Renal cortical epithelial cell (primary cell): ENCODE measurements at places on chromosomes 12 and 14.

GRCh38 chr12:130116791-130117190 is 45.5 kb upstream of the FZD10 start:
- peak; percentile 43 for DNase-seq

DNA sequence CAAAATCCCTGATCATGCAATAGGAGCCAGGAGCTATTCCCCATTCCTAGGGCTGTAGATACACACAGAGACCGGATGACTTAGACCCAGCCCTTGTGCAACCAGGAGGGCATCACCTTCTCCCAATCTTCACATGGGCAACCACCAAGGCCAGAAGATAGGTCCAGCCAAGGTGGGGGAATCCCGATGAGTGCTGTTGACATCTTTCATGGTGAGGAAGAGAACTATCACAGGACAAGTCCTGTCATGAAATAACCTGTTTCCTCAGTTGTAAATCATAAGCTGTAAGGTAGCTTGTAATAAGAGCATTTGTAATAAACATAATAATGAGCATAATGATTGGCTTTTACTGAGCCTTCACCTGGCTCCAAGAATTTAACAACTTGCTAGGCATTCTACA is 89.5 kb downstream of the GCH1 start:
- no peak for DNase-seq

- no peak for DNase-seq
These were observed 68.6 kb upstream of the SRRM4 start for GRCh38 chr12:118912697-118913270.

DNA sequence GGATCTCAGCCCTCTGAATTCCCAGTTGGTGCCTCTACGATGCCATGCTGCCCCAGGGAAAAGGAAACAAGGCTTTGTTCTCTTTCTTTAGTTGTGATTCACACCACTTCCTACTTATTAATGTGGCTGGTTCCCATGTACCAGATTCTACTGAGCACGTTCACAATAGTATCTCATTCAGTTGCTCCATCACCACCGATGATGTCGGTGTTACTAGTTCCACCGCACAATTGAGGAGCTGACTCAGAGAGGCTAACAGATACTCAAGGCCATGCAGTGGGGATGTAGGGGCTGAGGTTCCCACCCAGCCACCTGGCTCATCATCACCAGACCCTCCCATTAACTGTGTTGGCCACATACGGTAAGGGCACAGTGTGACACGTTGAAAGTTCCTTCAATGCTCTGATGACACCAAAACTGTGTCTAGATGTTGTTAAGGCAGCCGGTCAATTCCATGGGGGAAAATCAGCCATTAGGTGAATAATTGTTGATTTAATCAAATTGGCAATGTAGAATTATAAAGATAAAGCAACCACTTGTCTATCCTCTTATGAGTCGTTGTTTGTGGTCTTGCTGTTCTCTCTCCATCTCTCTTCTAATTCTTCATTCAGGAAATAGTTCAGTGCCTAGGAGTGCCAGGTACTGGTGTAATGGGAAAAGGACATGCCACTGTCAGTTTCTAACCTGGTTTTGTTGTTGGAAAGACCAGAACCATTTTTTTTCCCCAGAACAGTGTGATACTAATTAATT is 244.2 kb upstream of the CRY1 start:
- DNase-seq = peak; percentile 88

GRCh38 chr12:62767496-62767895 is 167.5 kb downstream of the PPM1H start:
- peak; percentile 71 for DNase-seq

- no peak for DNase-seq
These were observed 31.0 kb upstream of the DHRS4 start for GRCh38 chr14:23922545-23922944.
